ENCODE measurements at places on chromosomes 3 and 15.

DNA sequence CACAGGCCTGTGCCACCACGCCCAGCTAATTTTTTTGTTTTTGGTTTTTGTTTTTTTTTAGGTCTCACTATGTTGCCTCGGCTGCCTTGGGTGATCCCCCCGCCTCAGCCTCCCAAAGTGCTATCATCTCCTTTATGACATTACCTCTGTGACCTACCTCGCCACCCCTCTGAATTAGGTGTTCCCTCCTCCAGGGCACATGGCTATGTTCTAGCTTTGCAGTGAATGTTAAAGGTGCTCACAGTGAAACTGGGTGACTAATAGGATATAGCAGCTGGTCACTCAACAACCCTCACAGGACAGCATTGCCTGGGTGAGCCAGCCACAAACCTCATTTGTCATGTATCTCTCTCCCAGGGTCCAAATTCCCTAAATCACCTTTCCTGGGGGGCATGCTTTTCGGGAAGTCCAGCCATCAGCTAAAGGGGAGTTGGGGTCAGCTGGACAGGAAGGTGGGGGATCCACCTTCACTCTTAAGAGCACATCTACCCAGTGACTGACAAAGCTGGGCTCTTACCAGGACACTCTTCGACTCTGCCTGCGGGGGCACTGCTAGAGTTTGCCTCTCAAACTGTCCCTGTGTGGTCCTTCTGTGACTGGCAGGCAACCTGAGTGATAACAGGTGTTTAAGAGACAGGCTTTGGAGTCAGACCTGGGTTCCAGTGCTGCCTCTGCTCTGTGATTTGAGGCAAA lies 1.6 kb upstream of the TTLL3 start:
- peak; percentile 62 for DNase-seq

DNA sequence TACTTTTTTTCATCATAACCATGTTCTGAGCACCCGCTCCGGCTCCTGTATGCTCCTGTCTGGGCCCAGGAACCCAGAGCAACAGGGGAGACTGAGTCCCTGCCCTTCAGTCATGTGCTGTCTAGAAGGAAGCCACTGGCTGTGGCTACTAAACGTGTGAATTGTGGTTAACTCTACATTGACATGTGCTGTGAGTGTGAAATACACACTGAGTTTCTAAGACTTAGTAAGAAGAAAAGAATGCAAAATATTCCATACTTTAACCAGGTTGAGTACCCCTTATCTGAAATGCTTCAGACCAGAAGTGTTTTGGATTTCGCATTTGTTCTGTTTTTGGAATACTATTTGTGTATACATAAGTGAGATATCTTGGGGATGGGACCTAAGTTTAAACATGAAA lies 42.8 kb upstream of the CGNL1 start:
- DNase-seq = peak; percentile 57

DNA sequence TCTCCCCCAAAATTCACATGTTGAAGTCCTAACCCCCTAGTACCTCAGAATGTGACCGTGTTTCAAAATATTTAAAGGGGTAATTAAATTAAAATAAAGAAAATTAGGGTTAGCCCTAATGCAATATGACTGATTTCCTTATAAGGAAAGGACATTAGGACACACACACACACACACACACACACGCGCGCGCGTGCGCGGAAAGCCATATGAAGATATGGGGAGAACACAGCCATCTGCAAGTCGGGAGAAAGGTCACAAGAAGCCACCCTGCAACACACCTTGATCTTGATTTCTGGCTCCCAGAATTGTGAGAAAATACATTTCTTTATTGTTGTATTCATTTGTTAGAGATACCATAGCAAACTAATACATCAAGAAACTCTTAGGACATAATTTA lies 54.6 kb upstream of the STXBP5L start:
- no peak for DNase-seq

GRCh38 chr3:194713299-194714136 lies 27.8 kb downstream of the FAM43A start:
- DNase-seq = no peak
